ENCODE measurements at places on chromosomes 16 and 17.

- no peak for DNase-seq
Measured at GRCh38 chr16:3825103-3825502, 55.4 kb downstream of the CREBBP start.

- peak; percentile 73 for DNase-seq
Measured at GRCh38 chr16:9090101-9090959, 1.1 kb upstream of the HAPSTR1 start.

DNA sequence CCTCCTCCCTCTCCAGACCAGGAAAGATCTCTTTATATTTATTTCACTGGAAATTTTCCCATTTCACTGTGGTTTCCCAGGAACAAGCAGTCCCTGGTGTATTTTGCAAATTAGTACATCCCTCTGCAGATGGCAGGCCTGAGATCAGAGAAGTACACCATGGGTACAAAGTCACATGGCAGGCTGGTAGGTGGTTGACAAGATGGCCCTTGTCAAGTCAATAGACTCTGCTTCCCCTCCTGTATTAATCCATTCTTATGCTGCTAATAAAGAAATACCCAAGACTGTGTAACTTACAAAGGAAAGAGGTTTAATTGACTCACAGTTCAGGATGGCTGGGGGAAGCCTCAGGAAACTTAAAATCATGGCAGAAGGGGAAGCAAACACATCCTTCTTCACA is 51.6 kb upstream of the KSR1 start:
- no peak for DNase-seq

- no peak for DNase-seq
Measured at GRCh38 chr17:52899235-52899634, 740.7 kb upstream of the CA10 start.

- no peak for DNase-seq
Measured at GRCh38 chr17:29177871-29178749, 2.1 kb downstream of the MYO18A start.

GRCh38 chr16:50509521-50510341 is 38.5 kb upstream of the NKD1 start:
- peak; percentile 15 for DNase-seq

DNA sequence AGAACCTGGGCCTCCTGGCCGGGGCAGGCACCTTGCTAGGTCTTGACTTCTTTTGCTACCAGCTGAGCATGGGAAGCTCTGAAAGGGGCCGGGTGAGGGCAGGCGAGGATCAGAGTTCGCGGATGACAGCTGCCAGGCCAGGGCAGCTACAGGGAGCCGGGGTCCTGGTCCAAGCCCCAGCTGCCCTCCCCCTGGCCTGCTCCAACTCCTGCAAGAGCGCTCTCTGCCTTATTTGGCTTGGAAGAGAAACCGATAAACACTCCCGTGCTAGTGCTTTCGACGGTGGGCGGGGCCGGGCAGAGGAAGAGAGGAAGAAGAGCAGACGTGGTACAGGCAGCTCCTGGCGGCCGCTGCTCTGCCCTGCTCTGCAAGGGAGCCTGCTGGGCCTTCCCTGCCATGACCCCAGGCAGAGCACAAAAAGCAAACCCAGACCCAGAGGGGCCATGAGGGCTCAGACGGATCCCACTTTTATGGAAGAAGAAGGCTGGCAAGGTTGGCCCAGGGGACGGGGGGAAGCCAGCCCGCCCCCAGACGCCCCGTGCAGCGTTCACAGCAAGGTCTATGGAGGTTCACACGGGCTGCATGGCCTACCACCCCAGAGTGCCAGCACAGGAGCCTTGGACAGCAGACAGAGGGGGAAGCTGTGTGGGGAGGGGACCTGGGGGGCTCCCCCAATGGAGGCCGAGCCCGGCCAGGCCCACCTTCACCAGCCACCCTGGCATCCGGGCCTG is 25.6 kb downstream of the PIEZO1 start:
- no peak for DNase-seq

DNA sequence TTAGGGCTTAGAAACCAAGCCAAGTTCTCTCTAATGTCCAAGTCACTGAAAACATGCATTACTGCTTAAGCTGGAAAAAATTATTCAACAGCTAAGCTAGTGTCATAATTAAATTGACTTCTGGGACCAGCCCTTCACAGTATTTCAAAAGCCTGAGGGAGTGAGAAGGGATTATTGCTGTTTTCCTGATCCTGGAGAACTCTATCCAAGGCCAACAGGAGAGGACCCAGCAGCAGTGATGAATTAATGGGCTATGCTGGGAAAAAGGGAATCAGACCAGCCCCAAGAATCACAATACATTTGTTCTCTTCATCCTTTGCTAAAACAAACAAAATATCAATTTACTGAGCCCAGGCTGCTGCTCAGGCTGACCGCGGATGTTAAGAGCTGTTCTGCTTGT is 34.5 kb upstream of the CLEC3A start:
- no peak for DNase-seq

DNA sequence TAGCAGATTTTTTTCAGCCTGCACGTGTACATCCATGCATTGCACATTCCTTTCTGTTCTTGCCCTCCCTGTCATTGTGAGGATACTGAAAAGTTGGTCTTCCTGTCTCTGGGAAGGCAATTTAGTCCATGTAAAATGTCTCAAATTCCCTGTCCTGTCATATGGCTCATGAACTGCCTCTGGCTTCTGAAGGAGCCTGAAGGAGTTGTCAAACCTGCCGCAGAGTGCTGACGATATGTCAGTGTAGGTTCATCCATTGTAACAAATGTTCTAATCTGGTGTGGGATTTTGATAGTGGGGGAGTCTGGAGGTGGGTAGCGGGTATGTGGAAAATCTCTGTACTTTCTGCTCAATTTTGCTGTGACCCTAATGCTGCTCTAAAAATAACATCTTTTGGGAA is 59.6 kb downstream of the YPEL2 start:
- DNase-seq: no peak

- peak; percentile 43 for DNase-seq
Measured at GRCh38 chr17:47423406-47424295, 99.9 kb downstream of the EFCAB13 start.

GRCh38 chr17:61200339-61200715 is 199.3 kb upstream of the TBX2 start:
- DNase-seq: no peak

DNA sequence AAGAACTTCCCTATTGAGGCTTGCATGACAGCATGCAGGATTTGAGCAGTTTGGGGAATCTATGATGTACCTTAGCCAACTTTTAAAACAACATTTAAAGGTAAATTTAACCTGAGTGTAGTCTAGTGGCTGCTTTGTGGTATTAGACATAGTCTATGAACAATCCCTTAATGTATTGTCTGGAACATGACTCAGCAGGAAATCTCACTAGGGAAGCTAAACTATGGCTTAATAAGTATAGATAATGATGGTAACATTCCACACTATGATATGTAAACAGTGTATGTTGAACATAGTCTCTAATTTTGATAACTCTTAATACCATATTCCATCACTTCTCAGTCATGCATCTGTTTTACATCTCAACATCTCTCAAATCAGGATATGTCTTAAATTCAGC is 52.1 kb upstream of the SLC12A3 start:
- no peak for DNase-seq

DNA sequence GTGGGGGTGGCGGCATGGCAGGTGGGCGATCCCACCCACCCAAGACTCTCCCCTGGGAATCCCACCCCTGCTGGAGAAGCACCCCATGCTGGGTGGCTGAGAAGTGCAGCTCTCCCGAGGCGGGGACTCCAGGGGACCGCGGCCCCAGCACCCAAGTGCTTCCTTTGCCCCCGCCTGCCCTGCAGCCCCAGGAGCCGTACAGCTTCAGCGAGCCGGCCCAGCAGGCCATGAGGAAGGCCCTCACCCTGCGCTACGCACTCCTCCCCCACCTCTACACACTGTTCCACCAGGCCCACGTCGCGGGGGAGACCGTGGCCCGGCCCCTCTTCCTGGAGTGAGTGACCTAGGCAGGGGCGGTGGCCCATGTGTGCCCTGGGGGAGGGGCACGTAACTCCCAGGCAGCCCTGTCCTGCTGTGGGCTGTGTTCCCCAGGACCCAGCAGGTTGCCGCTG is 11.7 kb downstream of the GAA start:
- DNase-seq: no peak

DNA sequence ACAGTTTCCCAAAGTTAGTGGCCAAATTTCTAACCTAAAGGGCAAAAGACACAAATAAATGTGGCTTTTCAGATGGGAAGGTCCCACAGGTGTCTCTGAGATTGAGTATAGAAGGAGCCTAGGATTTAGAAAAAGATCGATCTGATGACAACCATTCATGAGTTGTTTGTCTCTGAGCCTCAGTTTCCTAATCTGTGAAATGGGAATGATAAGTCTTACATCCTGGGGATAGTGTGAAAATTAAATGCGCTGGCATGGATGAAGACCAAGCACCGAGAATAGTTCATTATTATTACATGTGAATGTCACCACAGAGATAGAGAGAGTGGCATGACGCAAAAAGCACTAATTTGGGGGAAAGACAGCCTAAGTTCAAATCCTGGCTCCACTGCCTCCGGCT is 7.2 kb downstream of the CDH5 start:
- DNase-seq: no peak

GRCh38 chr16:85246473-85246872 is 134.2 kb upstream of the CIBAR2 start:
- no peak for DNase-seq

GRCh38 chr16:57519796-57520360 is 16.5 kb downstream of the CCDC102A start:
- DNase-seq: peak; percentile 83

DNA sequence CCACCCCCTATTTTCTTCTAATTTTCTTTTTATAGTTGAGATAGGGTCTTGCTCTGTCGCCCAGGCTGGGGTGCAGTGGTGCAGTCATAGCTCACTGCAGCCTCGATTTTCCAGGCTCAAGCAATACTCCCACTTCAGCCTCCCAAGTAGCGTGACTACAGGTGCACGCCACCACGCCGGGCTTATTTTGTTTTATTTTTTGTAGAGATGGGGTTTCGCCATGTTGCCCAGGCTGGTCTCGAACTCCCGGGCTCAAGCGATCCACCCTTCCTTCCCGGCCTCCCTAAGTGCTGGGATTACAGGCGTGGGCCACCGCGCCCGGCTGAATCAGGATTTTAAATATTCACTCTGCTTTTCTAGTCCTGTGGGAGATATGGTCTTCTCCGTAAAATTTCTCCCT is 941 bp upstream of the GDPD1 start:
- DNase-seq: peak; percentile 11

DNA sequence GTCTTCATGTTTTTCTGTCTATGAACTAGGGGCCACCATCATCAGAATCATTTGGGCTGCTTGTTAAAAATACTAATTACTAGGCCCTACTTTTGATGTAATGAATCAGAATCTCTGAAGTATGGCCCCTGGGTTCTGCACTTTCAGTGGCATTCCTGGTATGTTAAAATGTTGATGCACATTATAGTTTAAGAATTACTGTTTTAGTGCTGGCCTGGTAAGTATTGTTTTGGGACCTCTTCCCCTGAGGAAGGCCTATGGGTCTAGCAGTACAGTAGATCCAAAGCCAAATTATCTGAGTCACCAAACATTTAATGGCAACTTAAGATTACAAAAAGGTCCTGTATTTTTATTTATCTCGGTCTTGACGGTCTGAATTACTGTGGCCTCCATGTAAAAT is 58.8 kb downstream of the AP2B1 start:
- DNase-seq: no peak

GRCh38 chr16:60655514-60656153 is 1380.6 kb downstream of the CDH8 start:
- DNase-seq: no peak

DNA sequence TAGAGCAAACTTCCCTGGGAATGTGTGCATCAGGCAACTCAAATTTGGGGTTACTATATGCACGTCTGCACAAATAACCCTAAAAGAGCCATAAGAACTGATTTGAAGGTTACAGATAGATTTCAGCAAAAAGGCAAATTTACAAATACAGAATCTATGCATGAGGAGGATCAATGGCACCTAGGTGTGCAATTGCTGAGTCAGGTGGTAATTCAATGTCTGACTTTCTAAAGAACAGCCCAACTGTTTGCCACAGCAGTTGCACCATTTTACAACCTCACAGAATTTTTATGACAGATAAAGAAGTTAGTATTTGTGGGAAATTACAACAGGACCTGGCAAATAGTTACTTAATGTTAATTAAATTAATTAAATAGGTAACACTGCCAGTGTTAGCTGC is 405.5 kb downstream of the TMEM114 start:
- no peak for DNase-seq

GRCh38 chr17:70251706-70252105 is 82.4 kb downstream of the KCNJ2 start:
- DNase-seq: no peak

GRCh38 chr17:73340093-73340596 is 28.3 kb upstream of the CDC42EP4 start:
- DNase-seq: no peak

- DNase-seq: no peak
Measured at GRCh38 chr17:46773676-46774075, 44.8 kb downstream of the WNT3 start.

GRCh38 chr16:71537643-71538042 is 11.4 kb downstream of the CHST4 start:
- DNase-seq: peak; percentile 64

Measured in B cell (primary cell).